ENCODE measurements at places on chromosomes 2 and 18.

DNA sequence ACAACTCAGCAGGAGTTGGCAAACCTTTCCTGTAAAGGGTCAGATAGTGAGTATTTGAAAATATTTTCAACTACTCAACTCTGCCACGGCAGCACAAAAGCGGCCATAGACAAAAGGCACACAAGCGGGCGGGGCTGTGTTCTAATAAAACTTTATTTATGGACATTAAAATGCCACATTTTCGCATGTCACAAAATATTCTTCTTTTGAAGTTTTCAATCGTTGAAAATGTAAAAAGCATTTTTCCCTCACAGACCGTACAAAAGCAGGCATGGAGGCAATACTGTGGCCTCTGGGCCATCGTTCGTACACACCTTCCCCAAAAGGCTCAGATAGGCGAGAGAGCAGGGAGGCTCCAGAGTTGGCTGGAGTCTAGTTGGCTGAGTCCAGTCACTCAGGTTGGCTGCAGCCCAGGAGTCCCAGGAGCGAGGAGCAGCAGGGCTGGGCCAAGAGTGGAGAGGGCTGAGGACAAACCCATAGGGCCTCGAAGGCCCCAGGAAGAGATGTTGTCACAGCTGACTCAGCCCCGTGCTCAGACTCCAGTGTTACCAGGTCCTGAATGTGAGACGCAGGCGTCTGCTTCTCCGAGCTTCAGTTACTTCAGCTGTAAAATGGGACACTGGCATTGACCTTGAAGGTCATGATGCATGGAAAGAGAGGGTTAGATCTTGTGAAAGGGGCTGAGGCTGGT lies 42.5 kb downstream of the SDC1 start:
- no peak for DNase-seq

- DNase-seq, result no peak
Observed at GRCh38 chr2:154692927-154693326, 5.6 kb upstream of the KCNJ3 start.

DNA sequence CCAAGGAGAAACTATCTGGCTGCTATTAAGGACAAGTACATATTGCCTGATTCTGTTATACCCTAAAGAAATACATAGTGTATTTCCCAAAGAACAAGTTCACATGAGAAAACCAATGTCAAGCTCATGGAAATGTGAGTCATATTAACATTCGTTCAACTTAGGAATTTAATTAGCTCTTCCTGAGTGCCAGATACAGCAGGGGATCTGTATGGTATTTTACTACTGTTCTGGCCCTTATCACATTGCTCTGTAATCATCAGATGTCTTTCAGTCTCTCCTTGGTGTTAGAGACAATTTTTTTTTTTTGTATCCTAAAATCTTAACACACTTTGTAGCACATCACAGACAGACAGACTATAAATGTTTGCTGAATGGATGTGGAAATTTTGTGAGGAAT lies 395.0 kb upstream of the CRIM1 start:
- no peak for DNase-seq

GRCh38 chr18:76522122-76522503 lies 27.1 kb upstream of the ZNF516 start:
- DNase-seq, result no peak

DNA sequence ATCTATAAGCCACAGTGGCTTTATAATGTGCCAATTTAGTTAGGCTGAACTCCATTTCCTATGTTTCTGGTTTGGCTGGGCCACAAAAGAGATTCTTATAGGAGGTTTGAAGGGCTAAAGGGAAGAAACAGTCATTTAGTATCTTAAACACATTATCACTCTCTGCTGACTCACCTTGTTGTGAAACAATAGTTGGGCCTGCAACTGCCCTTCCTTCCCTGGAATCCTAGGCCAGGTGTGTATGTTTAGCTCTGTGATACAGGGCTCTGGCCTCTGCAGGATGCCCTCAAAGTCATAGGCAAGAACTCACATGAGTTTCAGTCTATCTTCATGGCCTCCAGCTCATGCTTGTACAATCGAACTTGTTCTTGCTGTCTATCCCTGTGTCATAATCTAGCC lies 400.0 kb upstream of the CELF4 start:
- DNase-seq, result no peak

DNA sequence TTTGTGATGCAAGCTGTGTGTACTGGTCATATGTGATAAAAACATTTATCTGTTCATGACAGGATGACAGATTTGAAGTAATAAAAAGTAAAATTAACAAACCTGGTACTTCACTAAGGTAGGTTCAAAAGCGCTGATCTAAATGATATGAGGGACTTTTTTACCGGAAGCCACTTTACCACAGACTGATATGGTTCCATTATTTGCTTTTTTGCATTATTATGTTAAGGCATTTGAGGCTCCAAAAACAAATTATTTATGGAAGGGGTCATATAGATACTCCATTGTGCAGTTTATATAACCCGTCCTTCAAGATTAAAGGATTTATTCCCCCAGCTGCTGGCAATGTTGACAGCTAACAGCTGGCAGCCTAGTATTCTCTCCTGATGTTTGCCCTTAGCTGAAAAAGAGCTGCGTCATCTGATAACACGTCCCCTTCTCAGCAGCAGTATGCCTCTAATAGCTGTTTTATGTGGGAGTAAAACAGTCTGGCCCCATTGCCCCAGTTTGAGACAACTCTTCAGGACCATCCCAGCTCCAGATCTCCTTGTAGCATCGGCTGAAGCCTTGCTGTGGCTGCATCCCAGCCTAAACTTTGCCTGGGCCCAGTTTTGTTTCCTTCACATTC lies 84.8 kb upstream of the XIRP2 start:
- no peak for DNase-seq

Measured in activated CD4-positive, alpha-beta T cell treated with anti-CD3 and anti-CD28 coated beads for 24 hours (primary cell).